ENCODE measurements at places on chromosomes 11 and 22.

- no peak for DNase-seq
Measured at GRCh38 chr11:59756558-59756840, 1.3 kb downstream of the STX3 start.

- no peak for DNase-seq
Measured at GRCh38 chr22:49936018-49936972, 17.9 kb downstream of the CRELD2 start.

DNA sequence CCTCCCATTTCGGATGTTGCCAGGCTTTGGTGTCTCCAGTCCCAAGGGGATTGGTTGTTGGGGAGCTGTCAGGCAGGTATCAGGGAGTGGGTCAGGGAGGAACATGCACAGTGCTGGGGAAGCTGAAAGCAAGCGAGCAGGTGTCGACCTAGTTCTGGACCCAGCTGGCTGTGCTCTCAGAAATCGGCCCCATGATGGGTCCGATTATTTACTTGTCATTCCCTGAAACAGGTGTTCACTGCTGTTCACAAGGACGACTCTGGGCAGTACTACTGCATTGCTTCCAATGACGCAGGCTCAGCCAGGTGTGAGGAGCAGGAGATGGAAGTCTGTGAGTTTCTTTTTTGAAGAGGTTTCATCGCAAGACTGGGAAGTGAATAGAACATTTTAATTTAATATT lies 76.8 kb downstream of the JAM3 start:
- DNase-seq: peak; percentile 57

GRCh38 chr11:57224537-57224936 lies 12.5 kb downstream of the APLNR start:
- DNase-seq: no peak

DNA sequence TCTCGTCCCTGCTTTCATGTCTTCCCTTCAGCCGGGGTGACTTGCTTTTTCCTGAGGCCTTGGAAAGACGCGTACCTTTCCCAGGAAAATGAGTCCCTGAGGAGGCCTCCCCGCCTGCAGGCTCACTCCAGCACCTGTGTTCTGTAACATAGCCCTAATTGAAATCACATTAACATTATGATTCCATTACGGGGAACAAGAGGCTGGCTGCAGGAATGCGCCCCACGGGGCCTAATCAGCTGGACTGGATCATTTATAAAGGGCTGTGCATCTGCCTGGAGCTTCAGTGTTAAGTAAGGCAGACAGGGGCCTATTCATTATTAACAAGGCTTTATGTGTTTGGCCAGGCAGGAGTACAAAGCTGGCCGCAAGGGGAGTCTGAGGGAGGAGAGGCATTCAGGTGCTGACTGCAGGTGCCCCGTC lies 41.9 kb upstream of the TSPAN18 start:
- DNase-seq: no peak

DNA sequence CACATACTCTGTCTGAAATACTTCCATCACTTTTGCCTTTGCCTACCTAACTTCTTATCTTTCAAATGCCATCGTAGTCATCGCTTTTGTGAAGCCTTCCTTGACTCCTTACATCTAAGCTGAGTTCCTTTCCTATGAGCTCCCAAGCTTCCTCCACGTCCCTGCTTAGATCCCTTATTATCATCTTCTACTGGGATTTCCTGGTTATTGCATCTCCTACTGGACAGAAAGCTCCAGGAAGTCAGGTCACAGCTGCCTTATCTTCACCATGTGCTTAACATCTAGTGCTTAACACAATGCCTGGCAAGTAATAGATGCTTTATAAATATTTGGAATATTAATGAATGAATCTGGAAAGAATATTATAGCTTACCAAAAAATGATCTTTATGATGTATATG lies 5.9 kb downstream of the YPEL4 start:
- DNase-seq: no peak

Data from NCI-H2107 (cell line).